ENCODE measurements at places on chromosomes 6 and 20.

DNA sequence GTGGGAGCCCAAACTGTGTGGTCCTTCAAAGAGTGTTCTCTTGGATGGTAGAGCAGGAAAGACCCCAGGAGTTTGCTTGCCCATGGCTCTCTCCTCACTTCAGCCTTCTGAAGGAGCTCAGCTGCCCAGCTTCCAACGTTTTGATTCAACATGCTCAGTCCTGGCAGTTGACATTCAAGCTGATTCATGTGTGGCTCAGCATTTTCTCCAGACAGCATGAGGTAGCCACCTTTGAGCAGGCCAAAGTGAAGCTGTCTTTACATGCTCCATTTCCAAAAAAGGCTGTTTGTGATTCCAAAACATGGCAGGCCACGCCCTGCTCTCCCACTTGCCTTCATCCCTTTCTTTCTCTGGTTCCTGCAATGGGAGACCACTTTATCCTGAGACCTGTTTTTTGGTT, 280.2 kb downstream of the TBC1D7 start:
- DNase-seq: no peak

DNA sequence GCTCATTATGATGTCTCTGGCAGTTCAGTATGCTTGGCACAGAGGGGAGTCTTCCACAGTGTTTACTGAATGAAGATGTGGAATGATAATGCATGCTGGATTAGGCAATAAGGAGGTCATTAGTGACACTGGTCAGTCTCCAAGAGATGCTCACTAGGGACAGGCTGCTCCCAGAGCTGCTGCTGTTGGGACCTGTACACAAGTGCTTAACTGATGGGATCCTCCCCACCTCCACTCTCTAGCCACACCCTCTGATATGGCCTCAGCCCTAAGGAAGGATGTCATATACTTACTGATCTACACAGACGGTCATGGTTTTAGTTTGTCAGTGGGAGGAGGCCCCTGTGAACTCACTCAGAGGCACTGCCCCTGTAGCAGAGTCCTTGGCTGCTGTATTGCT, 73.4 kb downstream of the MYB start:
- no peak for DNase-seq

- DNase-seq: no peak
Measured at GRCh38 chr6:90105506-90106170, 191.0 kb downstream of the BACH2 start.

GRCh38 chr20:42336576-42336975, 718.4 kb upstream of the CHD6 start:
- DNase-seq: no peak

DNA sequence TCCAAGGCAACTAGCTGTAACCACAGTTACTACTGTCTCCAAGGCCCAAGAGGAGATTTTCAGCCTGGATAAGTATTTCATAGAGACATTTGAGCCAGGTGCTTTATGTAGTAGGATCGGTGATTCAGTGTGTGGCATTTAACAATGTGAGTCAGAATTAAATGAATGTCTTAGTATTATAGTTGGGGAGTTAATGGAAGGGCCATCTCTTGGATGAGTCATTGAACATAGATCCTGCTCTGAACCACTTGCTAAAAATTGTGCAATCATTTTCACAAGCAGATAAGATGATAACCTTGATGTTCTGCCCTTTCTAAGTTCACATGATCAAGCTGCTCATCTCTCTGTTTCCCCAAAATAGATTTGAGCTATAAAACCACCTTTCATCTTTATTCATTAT, 668.9 kb upstream of the CITED2 start:
- no peak for DNase-seq

- no peak for DNase-seq
Measured at GRCh38 chr20:12682613-12683012, 326.2 kb upstream of the SPTLC3 start.

DNA sequence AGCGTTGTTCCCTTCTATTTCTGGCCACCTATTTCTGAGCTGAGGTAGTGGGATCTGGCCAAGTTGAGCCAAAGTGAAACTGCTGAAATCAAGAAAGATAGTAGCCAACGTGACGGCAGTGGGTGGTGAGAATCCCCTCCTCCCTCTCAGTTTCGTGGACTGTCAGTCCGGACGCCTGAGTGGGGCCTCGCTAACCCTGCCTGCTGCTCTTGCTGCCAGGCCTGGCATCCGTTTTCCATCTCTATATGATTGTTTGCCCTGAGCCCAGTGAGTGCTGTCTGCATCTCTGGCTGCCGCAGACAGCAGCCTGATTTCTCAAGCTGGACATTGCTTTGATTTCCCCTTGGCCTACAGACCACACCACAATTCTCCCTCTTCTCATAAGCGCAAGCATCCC, 23.5 kb upstream of the PAX1 start:
- no peak for DNase-seq

DNA sequence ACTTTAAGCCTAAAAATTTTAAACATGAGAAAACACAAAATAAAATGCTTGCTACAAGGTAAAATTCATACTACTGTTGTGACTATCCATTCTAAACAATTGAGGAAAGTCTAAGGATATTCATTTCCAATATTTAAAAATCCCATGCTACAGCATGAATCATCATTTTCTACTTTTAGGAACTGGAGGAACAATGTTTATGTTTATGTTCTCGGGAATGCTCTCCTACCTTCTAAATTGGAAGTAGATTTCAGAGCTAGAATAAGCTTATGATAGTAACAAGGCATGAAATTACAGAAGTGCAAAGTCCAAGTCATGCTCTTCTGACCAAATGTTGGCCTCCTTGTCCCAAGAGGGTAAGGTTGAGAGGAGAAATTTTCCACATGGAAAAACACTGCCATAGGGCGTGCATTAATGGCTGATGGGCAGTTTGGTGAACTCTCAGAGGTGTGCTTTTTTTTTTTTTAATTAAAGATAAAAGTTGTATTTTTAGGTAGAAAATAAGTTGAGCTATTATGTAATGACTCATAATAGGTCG, 6.0 kb upstream of the MYLK4 start:
- DNase-seq: no peak

DNA sequence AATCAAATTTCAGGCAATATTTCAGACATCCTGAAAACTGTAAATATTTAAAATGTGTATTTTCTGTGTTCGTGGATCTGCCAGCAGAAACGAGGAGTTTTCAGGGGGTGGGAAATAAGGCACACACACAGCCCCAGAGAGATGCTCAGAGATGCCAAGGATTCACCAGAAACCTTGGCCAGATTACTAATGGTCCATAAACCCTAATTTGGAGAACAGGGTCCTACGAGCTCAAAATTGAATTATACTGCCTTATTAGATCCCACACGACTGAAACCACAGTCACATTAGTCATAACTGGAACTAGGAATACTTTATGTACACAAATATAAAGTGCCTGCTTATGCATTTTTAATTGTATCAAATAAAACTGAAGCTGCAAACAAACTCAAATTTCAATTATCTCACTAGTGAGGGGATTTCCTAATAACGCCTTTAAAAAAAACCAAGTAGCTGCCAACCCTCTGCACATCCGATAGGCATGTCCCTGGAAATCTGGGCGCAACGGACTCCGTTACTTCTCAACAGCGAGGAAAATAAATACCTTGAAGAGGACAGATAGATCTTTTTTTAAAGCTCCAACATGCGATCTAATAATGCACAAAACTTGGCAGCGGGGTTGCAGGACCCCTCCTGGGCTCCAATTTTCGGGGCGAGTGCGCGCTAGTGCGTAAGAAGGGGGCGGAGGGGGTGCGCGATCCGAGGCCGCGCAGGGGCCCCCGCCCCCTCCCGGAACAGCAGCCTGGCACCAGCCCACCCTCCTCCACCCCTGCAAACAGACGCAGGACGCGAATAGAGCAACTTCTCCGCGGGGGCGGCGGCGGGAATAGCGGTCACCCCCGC, 897 bp downstream of the CHD6 start:
- peak; percentile 16 for DNase-seq

GRCh38 chr20:7029019-7029418, 261.5 kb downstream of the BMP2 start:
- no peak for DNase-seq

GRCh38 chr6:52207066-52207465, 20.9 kb downstream of the IL17A start:
- no peak for DNase-seq

DNA sequence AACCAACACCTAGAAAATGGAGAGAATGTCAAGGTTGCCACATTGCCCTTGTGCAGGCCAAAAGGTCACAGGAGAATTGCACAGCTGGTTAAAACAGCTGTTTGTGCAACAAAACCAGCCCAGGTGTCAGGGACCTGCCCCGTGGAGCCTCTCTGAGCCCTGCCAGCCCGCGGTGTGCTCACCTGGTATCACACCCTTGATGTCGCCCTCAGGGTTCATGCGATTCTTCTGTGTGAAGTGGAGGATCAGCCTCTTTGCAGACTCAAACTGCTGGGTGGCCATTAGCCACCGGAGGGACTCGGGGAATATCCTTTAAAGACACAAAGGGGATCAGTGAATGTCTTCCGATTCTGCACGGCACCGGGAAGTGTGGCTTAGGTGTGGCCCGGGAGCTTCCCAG, 39.2 kb downstream of the PSMG4 start:
- no peak for DNase-seq

DNA sequence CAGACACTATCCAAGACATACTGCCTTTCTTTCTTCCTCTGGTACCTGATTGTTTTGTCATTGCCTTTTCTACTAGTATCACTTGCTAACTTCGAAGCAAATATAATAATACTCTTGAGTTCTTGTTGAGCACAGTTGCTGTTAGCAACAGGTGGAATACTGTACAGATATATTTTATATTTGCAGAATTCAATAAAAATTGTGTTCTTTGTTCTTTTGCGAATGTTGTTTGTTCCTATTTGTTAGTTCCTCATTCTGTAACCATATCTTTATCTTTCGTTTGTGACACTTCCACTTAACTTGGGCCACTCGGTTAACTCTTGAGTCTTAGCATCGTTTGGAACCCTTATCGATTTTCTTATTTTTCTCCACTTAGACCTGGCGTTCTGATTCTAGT, 868 bp downstream of the CYB5R4 start:
- DNase-seq: no peak

- no peak for DNase-seq
Measured at GRCh38 chr20:14860410-14860814, 523.0 kb upstream of the FLRT3 start.

DNA sequence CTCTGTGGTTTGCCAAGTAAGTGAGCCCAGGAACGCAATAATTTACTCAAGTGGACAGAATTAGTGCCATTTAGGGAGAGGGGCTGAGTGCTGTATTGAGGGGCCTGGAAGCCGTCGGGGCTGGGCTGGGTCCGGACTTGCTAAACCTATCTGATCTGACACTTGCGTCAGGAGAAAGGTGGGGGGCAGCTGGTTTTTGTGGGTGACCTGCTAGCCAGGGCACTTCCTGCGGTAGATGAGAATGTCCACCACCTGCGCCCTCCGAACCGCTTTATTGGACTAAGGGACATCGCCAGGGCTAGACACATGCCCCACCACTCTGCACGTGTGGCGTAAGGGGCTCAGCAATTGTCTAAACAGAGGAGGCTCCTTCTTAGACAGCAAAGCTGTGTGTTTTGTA, 139.1 kb downstream of the CDH4 start:
- DNase-seq: no peak

GRCh38 chr6:39208223-39208739, 21.0 kb downstream of the KCNK5 start:
- no peak for DNase-seq

DNA sequence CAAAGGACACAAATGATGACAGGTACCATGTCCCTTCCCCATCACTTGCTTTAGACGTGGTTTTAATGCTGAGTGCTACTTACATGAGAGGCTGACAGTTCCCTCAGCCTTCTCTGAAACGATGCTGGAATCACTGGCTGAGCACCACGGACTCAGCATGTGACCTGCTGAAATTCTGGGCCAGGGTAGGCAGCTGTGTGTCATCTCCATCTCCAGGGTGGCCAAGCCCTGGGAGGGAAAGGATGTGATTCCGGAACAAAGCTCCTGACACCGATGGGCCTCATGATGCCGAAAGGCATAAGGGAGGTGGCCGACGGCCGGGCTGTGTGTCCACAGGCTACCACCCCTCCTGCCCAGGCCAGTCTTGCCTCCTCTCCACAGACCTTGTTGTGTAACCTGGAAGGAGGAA, 184.3 kb upstream of the CST7 start:
- no peak for DNase-seq

DNA sequence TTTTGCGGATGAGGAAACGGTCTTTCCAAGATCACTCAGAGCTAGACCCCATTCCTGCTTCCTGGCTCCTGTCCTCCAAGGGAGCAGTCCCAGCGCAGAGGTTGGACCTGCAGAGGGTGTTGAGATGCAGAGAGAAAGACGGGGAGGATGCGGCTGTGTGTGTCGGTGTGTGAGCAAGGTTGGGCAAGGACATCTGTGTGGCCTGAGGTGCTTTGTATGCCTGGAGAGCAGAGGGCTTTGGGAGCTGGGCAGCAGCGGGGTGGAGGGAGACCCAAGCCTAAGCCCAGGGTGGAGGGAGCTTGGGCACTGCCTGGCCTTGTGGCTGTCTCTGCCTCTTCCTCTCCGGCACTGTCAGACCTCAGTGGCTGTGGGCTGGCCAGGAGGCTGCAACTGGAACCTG, 147.4 kb upstream of the RNF24 start:
- no peak for DNase-seq

- DNase-seq: no peak
Measured at GRCh38 chr6:131213501-131213990, 78.3 kb downstream of the AKAP7 start.

DNA sequence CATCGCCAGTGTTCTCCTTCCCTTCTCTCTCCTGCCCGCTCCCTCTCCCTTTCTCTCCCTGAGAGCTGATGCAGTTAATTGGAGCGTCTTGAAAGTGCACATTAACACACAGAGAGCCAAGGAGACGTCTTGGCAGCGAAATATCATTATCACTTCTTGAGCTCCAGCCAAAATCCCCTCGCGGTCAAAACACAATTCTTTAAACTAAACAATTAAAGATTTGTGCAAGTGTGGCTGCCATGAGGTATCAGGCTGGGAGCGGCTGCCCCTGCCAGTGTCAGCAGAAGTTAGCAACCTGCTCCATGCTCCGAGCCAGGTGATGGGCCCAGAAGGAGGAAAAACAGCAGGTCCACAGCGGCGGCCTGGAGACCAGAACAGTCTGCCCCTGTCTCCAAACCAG, 100.9 kb upstream of the FOXP4 start:
- DNase-seq: no peak

DNA sequence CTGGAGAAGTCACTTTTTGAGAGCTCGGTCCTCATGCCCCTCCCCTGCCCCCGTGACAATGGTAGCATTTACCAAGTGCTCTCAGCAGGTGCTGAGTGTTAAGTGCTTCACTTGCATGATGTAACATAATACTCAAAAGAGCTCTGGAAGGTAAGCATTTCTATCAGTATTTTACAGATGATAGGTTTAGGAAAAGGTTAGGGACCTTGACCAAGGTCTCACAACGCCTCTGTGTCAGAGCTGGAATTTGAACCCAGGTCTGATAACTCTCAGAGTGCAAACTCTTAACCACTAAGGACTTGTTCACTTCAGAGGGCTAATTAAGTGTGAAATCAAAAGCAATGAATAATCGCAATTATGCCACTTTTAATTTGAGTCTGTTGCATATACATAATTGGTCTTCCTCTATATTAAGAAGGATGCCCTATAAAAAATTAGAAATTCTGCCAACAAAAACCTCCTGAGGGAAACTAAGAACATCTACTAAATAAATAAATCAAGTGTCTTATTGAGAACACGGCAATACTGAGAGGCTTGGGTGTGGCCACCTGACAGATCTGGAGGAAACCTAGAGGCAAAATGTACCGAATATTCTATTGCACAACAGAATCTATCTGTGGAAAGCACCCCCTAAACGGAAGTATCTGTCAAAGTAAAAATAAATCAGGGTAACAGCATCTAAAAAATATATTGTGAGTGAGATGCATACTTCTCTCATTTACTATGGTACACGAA, 109.8 kb downstream of the BACH2 start:
- DNase-seq: no peak

- no peak for DNase-seq
Measured at GRCh38 chr20:20849161-20849560, 136.7 kb upstream of the RALGAPA2 start.

GRCh38 chr6:136563386-136564152, 13.3 kb upstream of the MAP7 start:
- no peak for DNase-seq

Measured in stimulated activated CD8-positive, alpha-beta memory T cell treated with anti-CD3 and anti-CD28 coated beads, Interleukin-2, amount 100 ng/mL, for 1 hour (primary cell).